Muscle of arm (tissue), 14 donors: ENCODE measurements at places on chromosomes 5 and 9.

DNA sequence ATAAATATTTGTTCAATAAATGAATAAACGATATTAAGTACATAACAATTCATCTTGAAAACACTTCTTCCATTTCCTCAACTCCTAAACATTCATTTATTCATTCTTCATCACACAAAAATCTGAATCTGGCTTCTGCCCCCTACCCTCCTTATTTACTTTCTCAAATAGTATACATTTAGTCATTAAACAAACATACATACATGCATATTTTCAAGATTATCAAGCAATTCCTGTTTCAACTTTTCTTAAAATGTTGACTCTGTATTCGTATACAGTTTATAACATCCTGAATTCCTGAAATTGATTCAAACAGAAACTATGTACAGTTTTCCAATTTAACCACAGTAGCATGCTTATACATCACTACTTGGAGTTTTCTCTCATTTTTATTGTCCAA is 129.0 kb downstream of the MUSK start:
- DNase-seq, result no peak

- peak; percentile 50 for DNase-seq
Observed at GRCh38 chr5:41335596-41336181, 122.4 kb upstream of the C6 start.

DNA sequence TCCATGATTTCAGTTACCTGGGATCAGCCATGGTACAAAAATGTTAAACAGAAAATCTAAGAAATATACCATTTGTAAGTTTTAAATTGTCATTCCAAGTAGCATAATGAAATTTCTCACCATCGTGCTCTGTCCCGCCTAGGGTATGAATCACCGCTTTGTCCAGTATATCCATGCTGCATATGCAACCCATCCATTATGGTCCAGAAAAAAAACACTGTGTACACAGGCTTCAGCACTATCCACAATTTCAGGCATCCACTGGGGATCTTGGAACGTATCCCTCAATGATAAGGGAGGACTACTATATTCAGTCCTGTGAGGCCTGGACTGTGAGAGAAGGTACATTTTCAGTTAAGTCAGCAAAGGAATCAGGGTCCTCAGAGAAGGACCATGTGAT is 37.6 kb upstream of the HNRNPA0 start:
- DNase-seq, result no peak

DNA sequence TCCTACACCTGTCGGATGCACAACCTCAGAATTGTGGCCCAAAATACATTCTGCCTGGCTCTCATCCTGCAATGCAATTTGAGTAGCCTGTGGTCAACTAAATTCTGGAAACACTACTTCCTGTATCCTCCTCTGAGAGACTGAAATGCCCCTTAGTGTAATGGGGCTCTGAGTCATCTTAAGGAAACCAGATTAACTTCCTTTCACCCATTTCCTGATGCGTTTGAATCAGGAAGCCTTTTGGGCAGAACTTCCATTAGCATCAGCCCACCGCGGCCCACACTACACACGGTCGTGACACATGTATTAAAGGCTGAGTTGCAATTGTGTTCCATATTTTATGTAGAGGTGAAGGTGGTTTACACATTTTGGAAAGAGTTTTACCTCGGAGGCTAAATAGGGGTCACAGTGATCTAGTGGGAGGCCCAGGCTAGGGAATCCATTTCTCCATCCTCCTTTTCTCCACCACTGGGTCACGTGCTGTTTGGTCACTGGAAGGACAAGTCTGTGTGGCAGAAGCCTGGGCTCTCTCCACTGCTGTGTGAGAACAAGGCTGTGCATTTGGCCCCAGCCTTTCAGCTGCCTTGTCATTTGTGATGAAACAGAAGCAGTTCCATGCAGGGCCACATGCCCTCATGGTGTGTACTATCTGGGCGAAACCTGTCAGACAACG is 55.9 kb downstream of the DAP start:
- DNase-seq, result no peak

GRCh38 chr5:6399980-6400910 is 21.9 kb upstream of the MED10 start:
- no peak for DNase-seq

DNA sequence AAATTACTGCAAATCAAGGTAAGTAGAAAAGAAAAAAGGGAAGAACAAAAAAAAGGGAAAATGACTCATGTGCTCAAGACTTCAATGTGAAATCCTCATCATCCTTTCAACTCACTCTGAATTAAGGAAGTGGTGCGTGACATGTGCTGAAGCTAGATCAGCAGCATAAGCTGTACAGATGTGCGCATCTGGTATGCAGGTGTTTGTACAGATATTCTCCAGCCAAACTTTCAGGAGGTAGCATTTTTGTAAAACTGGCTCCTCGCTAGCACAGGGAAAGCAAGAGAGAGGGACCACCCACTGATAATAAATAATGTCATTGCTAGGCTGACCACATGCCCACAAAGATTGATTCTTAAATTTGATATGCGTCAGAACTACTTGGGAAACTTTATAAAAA is 253.9 kb upstream of the RGMB start:
- no peak for DNase-seq

DNA sequence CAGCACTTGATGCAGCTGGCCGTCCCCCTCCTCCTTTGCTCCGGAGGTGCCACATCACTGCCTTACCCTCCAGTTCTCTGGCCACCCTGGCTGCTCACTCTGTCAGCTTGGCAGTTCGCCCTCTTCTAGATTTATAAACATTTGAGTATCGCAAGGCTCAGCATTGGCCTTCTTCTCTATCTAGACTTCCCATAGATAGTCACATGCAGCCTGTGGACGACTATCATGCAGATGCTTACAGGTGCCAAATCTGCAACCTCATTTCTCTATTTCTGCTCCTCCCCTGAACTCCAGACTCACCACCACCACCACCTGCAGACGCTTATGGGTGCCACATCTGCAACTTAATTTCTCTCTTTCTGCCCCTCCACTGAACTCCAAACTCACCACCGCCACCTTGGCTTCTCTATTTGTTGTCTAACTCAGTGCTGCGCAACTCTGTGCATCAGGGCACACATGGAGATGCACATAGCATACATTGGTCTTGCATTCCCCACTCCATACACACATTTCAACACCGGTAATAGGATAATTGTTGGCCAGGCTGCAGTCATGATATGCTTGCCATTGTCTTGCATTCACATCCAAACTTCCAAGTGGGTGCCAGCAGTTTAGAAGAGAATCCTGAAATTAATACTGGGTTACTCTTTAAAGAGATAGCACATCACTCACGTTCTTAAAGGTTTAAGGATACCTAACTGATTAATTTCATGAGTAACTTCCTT is 1.9 kb upstream of the DAP start:
- no peak for DNase-seq

DNA sequence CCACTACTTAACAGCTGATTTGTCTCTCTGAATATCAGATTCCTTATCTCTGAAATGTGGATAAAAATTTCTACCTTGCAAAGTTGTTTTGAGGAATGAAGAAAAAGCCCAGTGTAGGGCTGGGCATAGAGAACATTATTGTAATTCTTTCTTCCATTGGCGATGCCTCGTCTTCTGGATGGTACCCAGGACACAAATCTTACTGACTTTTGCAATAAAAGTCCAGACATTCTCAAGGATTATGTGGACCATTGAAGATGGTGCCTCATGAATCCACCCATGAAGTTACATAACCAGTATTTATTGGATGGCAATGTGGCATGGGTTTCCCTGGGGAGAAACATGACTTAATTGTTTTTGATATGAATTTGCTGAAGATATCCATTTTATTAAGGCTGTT is 33.1 kb downstream of the NNT start:
- DNase-seq, result no peak

DNA sequence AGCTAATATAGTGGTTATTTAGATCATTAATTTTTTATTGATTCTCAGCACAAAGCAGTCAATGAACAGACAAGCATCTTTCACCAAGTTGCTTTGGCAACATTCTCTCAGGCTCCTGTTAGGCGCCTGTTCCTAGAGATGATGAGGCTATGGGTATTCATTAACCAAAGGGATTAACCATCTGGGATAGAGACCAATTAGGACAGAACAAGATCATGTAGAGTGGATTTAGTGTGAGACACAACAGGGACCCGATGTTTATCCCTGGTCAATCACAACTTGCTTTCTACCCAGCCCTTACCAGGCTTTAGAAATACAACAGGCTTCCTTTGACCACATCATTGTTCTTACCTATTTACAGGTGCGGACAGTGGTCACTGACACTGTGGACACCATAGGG is 82.2 kb downstream of the PJA2 start:
- DNase-seq, result no peak

- DNase-seq, result no peak
Observed at GRCh38 chr5:143156572-143156971, 246.9 kb downstream of the NR3C1 start.

DNA sequence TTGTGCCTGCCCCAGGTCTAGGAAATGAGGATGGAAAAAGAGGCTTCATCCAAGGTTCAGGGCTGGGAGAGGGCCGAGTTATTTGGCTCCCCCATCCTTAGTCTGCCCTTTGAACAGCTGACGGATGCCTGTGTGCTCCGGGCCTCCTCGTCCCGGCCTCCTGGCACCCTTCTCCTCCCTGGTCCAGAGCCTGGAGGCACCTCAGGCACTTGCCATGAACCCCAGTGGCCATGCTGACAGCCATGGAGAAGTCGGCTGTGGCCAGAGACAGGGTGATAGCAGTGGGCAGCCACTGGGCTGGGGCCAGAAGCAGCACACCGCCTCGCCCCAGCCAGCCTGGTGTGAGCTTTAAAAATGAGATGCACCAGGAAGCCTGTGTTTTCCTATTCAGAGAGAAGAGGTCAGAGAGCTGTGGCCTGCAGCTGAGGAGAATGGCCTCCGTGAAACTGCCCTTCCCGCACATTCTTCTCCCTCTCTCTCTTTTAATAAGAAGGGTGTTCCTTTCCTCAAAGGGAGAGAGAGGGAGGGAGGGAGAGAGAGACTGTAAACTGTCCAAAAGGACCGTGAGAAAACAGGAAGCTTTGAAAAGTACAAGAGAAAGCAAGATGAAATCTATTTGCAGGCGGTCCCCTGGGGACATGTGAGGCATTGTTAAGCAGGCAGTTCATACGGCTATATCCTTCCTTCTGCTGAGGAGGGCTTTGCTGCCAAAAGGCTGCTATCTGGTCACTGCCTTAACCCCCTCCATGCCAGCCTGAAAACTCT is 55.3 kb downstream of the ZNF366 start:
- peak; percentile 93 for DNase-seq

GRCh38 chr9:76552751-76553455 is 93.9 kb downstream of the GCNT1 start:
- DNase-seq, result no peak

- DNase-seq, result peak; percentile 68
Observed at GRCh38 chr5:15013654-15014463, 142.3 kb upstream of the ANKH start.

- peak; percentile 81 for DNase-seq
Observed at GRCh38 chr5:150163547-150164059, 3.0 kb upstream of the CDX1 start.

- DNase-seq, result no peak
Observed at GRCh38 chr9:5529683-5530221, 19.4 kb downstream of the PDCD1LG2 start.

DNA sequence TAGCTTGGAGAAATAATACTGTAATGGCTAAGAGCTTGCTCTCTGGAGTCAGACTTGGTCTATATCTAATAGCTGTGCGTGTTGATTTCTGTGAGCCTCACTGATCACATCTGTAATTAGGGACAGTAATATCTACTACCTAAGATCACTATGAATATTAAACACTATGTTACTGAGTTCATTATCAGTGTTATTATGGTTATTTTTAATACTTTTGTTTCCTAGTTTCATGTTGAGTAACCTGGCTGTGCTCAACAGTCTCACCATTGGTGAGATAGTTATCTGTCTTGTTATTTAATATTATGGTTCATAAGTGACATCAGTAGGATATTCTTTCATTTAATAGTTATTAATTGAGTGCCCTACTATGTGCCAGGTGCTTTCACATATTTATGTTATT is 22.4 kb upstream of the CAVIN4 start:
- DNase-seq, result no peak

GRCh38 chr5:175887463-175887862 is 16.1 kb downstream of the CPLX2 start:
- DNase-seq, result no peak

DNA sequence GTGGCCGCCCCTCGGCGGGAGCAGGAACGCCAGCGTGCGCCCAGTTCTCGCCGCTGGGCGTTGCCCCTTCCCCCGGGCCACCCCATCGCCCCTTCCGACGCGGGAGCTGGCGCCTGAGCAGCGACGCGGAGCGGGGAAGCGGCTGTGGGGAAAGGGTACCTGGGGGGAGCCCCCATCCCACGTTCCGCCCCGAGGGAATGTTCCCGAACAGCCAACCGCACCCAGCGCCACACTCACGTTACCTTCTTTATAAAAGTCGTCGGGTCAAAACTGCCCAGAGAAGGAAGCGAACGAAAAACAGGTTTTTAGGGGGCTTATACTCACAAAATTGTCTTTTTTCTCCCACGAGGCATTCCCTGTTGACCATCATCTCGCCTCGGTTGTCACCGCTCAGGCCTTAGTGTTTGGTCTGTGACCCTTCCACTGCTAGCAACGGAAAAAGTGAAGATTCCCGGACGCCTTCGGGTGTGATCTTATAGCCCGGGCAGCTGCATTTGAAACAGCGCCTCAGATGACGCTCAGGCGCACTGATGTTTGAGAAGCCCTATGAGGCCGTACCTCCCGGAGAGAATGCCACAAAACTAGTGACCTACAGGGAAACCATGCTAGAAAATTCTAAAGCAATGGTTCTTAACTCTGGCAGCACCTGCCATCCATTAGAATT is 475 bp upstream of the GOLM1 start:
- DNase-seq, result peak; percentile 70
